Fibroblast of skin of scalp (primary cell): ENCODE measurements at places on chromosomes 6 and 20.
A peak's percentile ranks its signal among the peaks of the same experiment; 100 is the strongest.

GRCh38 chr6:52649536-52650160, 21.3 kb upstream of the TMEM14A start:
- DNase-seq, result peak; percentile 79

DNA sequence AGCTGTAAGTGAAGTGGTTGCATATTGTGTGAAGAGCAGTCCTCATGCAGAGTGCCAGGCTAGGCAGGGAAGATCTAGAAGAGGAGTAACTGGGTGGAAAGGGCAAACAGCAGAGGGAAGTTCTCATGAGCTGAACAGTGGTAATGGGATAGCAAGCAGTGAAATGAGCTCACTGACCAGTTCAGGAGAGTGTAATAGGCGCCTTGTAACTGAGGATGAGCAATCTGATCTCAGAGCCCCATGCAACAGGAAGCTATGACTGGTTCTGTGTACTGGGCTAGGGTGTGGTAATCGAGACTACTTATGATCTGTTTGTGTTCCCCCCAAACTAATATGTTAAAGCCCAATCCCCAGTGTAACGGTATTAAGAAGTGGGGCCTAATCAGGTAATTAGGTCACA, 98.6 kb downstream of the RFX6 start:
- DNase-seq, result no peak

DNA sequence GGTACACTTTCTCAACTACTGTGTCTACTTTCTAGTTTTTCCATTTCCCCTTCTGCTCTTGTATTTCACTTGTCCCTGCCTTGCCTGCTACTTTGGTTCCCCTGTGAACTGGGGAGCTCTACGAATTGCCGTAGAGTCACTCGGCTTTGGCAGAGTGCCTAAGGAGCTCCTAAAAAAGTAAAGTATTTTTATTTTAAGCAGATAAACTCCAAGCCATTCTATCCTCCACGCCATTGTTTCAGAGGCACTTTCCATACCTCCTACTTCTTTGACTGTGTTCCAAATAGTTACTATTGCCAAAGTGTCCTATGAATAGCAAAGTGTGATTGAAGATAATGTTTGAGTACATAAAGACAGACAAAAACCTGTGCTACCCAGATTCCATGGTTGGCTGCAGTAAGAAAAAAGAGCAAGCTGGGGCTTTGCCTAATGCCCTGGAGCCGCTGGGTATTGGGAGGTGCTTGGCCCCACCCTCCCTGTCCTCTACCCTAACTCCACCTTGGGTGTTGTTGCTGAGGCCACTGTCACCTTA, 5.1 kb upstream of the MBOAT1 start:
- DNase-seq, result no peak

GRCh38 chr6:19759117-19759880, 77.9 kb upstream of the ID4 start:
- DNase-seq, result peak; percentile 79

DNA sequence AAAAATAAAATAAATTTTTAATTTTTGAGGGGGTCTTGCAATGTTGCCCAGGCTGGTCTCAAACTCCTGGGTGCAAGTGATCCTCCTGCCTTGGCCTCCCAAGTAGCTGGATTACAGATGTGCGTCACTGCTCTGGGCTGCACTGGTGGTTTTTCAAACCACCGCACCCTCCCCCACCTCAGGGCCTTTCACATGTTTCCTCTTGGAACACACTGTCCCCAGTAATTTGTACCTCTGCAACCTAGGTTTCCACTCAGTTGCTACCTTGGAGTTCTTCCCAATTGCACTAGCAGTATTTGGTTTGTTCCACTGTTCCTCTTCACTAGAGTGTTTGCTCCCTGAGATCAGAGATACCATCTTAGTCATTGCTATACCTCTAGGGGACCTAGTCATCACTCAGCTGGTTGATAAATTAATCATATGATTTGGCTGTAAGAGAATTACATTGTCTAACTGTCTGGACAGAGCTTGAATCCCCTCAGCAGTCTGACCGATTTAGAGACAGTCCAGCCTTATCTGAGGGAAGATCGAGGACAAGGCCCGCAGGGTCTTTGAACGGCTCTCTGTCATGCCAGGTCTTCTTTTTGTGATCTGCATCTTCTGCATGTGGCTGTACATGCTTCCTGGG, 32.0 kb downstream of the CEP43 start:
- no peak for DNase-seq

DNA sequence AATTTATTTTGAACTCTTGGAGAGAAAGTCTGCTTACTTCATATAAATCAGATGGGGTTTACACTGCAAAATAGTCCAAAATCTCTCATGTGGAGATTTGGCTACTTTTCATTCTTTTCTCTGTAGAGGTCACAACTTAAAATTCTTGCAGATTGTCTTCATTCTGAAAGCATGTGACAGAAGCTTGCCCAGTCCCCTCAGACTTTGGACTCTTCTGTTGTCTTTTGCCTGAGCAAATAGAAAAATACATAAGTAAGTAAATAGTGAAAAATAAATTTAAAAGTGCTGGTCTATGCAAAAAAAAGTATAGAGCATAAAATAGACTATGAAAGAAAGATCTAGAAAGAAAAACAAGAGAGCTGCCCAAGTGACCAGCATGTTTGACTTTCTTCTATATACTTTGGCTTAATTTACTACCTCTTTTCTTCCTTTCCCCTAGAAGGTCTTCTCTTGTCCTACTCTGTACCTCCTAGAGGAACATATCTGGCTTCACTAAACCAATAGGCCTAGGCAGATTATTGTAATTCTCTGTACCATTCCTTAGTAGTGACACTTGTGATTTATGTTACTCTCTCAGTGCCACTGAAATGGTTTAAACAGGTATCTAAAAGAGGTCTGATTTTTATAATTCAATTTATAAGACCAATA, 260.9 kb downstream of the TENT5A start:
- no peak for DNase-seq

GRCh38 chr6:26184367-26184891, 97.2 kb downstream of the HFE start:
- no peak for DNase-seq

- peak; percentile 33 for DNase-seq
Measured at GRCh38 chr6:158622545-158623190, 21.9 kb downstream of the DYNLT1 start.

GRCh38 chr6:39319621-39320362, 2.7 kb downstream of the KCNK16 start:
- no peak for DNase-seq

GRCh38 chr6:37242429-37243052, 15.0 kb upstream of the TBC1D22B start:
- peak; percentile 99 for DNase-seq

GRCh38 chr6:26268659-26269402, 96.2 kb upstream of the BTN3A2 start:
- peak; percentile 44 for DNase-seq

DNA sequence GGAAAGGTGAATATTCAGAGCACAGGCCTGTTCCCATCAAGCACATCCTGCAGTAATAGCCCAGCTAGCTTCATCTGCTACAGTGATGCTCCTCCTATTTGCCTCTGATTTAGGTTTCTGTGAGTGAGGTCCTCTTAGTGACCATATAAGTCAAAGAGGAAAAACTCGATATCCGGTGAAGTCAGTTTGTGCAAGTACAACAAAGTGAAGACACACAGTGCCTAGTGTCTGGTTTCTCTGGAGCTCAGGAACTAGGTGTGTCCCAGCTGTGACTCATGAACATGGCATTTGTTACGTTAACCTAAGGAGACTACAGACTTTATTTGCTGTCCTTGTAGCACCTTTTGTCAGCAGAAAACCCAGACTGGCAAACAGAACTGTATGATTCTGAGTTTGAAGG, 33.9 kb downstream of the EDN1 start:
- DNase-seq, result peak; percentile 55

DNA sequence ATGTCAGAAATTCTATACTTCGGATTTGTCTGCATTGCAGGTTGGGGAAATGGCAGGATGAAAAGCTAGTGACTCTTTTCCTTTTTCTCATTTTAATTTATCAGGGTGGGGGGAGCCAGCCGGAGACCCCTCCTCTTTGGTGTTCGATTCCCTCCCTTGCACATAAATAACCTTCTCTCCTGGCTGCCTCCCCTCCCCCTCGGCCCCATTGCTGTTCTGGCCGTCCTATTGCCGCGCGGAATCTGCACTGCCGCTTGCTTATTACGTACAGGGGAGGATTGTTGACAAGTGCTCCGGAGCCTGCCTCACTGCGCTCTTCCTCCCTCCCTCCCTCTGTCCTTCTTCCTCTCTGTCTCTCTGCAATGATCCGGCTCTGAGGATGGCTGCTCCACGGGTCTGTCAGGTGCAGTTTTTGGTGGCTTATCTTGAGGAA, 154.7 kb downstream of the JARID2 start:
- no peak for DNase-seq

- no peak for DNase-seq
Measured at GRCh38 chr6:24646771-24647170, 780 bp upstream of the KIAA0319 start.

- DNase-seq, result peak; percentile 20
Measured at GRCh38 chr20:57509665-57510237, 15.2 kb downstream of the CTCFL start.

- peak; percentile 58 for DNase-seq
Measured at GRCh38 chr6:71123051-71123450, 165.6 kb upstream of the OGFRL1 start.

GRCh38 chr20:13546497-13547131, 92.1 kb downstream of the TASP1 start:
- DNase-seq, result peak; percentile 64

GRCh38 chr20:39897781-39898466, 791.1 kb downstream of the MAFB start:
- peak; percentile 76 for DNase-seq

DNA sequence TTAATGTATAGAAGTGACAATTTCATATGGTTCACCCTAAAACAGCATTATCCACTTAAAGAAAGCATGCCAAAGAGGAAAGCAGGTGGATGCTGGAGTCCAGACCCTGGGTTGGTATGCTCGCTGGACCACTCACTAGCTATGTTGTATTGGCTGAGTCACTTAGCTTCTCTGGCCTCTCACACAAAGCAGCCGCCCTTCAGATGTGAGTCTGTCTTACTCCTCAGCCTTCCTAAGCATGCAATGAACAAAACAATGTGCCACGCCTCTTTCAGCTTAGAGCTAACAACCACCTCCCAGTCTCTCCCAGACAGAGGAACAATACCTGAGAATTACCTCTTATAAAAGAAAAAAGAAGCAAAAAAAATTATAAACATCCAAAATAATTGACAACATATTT, 29.4 kb downstream of the SIM1 start:
- no peak for DNase-seq

- no peak for DNase-seq
Measured at GRCh38 chr6:57089265-57089664, 723 bp upstream of the ZNF451 start.

GRCh38 chr6:157954150-157955117, 27.2 kb upstream of the SYNJ2 start:
- DNase-seq, result peak; percentile 13

DNA sequence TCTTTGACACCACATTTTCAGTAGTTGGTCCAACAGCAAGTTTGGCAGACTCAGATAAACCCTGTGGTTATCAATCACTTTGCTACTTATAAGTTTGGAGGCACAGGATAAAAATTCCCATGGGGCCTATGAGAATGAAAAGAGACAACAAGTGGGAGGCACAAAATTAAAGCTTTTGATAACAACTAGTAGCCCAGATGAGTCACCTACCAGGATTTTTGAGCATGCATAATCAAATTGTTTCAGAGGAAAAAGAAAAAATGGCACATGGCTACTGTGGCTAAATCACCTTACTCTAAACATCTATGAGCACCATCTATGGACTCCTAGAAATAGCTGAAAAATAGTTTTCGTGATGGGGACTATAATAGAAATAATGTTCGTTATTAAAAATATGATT, 40.8 kb upstream of the BMP5 start:
- peak; percentile 22 for DNase-seq

- DNase-seq, result no peak
Measured at GRCh38 chr20:44024820-44025580, 110.3 kb downstream of the TOX2 start.

DNA sequence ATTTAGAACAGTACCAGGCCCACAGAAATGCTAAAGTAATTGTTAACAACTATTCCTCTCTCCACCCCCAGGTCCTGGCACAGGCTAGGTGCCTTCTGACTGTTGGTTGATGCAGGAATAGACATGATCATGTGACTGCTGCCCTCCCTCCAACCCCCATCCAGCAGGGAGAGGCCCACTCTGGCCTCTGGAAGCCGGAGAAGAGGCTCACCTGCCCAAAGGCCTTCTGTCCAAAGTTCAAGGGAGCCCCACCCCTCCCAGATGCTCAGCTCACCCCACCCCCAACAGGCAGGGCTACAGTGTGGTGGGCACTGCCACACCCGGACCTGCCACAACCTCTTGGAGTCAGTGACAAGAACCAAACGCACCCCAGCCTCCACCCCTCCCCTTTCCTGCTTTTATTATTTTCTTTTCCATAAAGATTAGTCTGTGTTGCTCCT, 26.9 kb upstream of the FOXP4 start:
- DNase-seq, result no peak

- DNase-seq, result peak; percentile 78
Measured at GRCh38 chr6:147947521-147947920, 395.1 kb upstream of the SASH1 start.

GRCh38 chr20:43919686-43920403, 5.2 kb downstream of the TOX2 start:
- no peak for DNase-seq

DNA sequence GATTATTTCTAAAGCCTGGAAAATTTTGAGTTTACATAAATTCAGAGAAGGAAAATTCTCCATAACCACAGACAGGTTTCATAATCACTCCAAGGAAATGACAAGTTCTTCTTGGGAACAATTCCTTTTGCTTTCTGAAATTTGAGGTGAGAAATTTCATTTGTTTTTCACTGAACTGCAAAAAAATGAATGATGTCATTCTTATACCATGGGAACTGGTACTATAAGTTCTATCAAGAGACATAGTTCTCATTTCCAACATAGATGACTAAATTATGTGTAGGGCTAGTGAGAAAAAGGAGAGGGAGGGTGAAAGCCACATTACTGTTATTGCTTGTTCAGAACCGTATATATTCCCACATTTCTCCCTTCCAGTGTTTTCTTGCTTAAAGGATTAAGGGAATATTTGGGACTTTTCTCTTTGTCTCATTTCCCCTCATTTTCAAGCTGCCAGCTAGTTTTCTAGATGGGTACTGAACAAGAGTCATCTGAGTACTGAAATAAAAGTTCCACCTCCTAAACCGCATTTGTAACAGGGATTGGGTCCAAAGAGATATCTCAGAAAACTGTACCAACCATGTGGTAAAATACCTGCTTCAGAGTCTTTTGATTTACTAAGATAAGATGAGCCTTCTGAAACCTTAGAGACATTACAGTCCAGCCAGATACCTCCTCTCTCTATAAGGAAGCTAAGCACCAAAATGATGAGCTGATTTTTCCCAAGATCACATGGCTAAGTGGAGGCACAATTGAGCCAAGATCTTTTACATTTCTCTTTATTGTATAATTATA, 144.3 kb upstream of the PRDM1 start:
- peak; percentile 47 for DNase-seq
